Stimulated activated CD4-positive, alpha-beta T cell treated with anti-CD3 and anti-CD28 coated beads, Interleukin-4, amount 100 ng/mL, for 24 hours (primary cell): ENCODE measurements at places on chromosomes 3 and 15.
A peak's percentile ranks its signal among the peaks of the same experiment; 100 is the strongest.

DNA sequence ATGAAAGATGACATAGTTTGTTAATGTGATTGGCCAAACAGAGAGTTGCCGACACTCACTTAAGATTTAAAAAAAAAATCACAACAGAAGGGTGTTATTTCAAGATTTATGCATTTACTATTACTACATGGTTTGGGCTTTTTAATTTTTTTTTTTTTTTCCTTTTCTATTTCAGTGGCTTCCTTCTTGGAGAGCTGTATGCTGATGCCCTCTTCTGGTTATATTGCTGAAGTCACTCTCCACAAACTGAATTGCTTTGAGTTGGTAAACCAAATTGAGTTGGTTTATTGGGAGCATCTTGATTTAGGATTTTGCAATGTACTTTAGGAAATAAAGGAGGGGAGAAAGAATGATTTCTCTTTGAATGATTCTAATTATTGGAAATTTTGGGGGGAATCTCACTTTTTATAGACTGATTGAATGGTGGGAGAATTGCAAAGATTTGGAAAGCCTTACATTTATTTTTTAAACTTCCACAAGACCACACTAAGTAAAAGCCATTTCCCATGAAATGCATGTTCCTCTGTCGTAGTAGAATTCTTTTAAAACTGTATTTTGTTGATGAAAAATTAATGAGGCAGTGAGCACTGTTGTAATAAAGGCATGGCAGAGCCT, 186.6 kb upstream of the FEZF2 start:
- DNase-seq: no peak

GRCh38 chr3:8416965-8417364, 84.7 kb upstream of the LMCD1 start:
- DNase-seq: no peak

- DNase-seq: no peak
These were observed 168.0 kb downstream of the SHOX2 start for GRCh38 chr3:157938154-157938779.

DNA sequence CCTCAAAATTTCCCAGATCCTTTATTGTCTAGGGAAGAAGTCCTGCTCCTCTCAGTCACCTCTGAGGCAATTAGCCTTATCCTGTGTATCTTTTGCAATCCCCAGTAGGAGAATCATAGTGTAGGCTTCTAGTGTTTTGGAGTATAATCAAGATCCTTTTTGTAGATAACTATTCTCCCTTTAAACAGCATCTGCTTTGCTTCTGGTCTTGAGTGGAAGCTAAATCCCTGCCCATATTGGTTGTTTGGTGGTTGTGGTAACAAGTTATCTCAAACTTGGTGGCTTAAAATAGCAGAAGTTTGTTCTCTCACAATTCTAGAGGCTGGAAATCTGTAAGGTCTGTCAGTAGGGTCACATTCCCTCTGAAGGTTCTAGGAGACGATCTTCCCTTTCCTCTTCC, 217.5 kb upstream of the RASGRP1 start:
- no peak for DNase-seq

DNA sequence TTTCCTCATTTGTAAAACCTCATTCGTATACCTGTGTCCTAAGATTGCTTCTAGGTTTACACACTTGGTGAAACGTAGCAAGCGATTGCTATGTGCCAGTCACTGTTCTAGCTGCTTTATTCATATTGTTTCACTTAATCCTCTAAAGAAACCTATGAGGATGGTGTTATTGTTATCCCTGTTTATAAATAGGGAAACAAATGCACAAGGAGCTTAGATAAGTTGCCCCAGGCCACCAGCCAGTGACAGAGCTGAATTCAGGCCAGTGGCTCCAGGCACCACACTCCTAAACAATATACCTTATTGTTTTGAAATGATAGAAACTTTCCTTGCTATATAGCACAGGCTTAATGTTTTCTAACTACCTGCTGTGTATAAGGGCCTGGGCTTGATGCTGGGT, 44.0 kb downstream of the LPP start:
- no peak for DNase-seq

DNA sequence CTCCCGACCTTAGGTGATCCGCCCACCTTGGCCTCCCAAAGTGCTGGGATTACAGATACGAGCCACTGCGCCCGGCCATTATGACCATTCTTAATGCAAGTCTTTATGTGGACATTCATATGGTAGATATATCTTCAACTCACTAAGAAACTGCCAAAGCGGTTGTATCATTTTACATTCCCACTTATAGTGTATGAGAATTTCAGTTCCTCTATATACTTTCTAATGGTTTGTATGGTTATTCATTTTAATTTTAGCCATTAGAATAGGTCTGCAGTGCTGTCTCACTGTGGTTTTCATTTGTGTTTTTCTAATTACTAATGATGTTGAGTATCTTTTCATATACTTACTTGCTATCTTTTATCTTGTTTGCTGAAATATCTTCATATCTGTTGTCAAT, 32.5 kb downstream of the TCF12 start:
- DNase-seq: no peak

- no peak for DNase-seq
These were observed 20.8 kb downstream of the SELENOT start for GRCh38 chr3:150623945-150624344.

DNA sequence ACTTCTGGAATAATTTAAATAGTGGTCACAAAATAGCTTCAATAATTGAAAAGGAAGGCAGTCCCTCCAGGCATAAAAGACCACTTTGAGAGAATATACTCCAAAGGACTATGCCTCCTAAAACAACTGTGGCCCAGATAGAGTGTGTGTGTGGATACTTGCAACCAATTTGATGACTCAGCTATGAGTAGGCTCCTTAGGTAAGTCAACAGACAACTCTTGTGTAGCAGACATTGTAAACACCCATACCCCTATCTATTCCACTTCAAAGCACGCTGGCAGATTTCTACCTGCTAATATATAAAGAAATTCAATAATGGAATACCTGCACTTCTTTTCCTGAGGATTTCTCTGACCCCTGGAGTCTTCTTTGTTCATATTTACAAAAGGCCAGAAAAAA, 254.5 kb downstream of the NEK10 start:
- DNase-seq: no peak

- no peak for DNase-seq
These were observed 1.6 kb downstream of the PTX3 start for GRCh38 chr3:157438194-157438730.

GRCh38 chr15:64314456-64314855, 41.5 kb downstream of the CSNK1G1 start:
- no peak for DNase-seq

DNA sequence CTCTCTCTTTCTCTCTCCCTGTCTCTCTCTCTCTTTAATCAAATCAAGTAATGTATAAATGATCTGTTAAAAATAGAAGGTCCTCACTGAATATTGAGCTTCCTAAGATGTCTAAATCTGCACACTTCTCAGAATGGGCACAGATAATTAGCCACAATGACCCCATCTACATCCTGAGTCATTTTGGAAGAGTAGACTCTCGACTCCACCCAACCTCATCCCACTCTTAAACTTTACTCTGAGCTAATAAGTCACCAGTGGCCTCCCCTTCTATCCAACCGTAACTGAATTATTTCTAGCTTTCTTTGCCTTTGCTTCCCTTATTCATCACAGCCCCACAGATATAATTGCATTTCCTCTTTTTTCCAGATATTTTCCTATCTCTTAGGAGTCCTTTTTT, 326.5 kb upstream of the ZNF717 start:
- no peak for DNase-seq

DNA sequence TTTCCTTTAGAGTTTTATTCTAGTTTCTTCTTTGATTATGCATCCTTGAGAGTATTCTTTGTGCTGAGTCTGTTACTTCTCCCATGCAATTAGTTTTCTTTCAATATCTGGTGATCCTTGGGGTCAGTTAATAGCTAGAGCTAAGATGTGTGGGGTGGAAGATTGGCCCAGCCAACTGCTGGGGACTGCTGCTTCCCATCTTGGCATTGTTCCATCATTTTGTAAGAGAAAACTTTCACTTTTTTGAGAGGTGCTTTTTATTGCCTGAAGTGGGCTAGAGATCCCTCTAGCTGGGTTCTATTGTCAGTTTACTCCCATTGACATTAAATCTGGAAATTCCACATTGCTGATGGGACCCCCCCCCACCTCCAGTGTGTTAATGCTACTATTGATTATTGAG, 15.4 kb downstream of the BCL2L10 start:
- DNase-seq: no peak

- DNase-seq: no peak
These were observed 242.5 kb downstream of the IGSF11 start for GRCh38 chr3:118792191-118792590.

- peak; percentile 30 for DNase-seq
These were observed 114.6 kb downstream of the NFKBIZ start for GRCh38 chr3:101963902-101964362.

- no peak for DNase-seq
These were observed 310.1 kb downstream of the UACA start for GRCh38 chr15:70453238-70453637.

- no peak for DNase-seq
These were observed 258.9 kb upstream of the CFAP20DC start for GRCh38 chr3:59308684-59309083.

DNA sequence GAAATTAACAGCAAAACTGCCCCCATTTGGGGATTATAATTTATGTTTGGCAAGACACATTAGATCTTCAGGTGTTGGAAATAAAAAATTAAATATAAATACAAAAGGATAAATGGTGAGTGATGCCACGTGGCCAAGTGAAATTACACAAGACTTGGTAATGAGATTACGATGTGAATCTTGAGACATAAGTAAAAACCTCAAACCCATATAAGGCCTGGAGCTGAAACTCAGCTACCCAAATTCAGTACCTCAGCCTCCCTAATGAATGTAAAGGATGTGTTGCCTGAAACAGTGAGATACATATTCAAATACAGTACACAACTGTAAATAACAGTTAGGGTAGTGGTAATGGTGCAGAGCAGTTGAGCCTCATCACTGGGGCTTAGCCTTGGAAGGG, 1146.6 kb downstream of the OTOL1 start:
- DNase-seq: no peak

- no peak for DNase-seq
These were observed 11.4 kb downstream of the ZFAND6 start for GRCh38 chr15:80070840-80071239.

DNA sequence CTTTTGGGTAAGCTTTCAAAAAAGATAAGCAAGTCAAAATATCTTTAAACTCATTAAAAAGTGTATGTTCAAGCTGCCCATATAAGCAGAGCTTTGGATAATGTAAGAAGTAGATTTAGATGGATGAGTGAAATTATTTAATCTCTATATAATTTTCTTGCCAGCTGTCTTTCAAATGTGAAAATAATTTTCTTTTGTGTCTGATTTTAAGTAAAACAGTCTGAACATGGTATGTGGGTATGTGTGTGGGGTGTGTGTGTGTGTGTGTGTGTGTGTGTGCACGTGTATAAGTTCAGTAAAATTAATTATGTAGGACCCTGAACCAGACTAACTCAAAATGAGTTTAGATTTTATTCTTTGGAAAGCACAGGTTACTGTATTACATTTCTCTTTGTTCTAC, 155.2 kb upstream of the CGNL1 start:
- DNase-seq: no peak

GRCh38 chr3:120756061-120756460, 13.5 kb downstream of the GTF2E1 start:
- DNase-seq: no peak

GRCh38 chr3:112167758-112168157, 34.7 kb upstream of the GCSAM start:
- no peak for DNase-seq

DNA sequence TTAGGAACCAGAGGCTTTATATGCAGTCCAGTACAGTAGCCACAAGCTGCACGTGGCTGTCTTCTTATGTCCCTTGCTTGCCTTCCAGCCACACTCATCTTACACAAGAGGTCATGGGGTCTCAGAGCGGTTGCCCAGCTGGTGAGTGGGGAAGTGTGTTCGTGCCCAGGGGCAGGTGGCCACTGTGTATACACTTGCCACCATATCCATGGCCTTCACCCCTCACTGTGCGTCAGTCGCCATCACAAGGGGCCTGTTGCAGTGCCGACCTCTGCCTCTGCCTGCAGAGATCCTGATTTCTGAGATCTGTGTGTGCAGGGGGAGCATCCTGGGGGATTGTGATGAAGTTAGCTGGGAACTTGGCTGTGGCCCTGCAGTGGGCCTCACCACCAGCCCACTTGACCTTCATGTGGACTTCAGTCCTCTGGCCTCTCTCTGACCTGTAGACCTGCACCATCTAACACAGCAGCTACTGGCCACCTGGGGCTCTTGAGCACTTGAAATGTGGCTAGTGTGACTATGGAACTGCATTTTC, 43.1 kb upstream of the SACM1L start:
- no peak for DNase-seq
